ENCODE measurements at places on chromosomes 16 and 17.

DNA sequence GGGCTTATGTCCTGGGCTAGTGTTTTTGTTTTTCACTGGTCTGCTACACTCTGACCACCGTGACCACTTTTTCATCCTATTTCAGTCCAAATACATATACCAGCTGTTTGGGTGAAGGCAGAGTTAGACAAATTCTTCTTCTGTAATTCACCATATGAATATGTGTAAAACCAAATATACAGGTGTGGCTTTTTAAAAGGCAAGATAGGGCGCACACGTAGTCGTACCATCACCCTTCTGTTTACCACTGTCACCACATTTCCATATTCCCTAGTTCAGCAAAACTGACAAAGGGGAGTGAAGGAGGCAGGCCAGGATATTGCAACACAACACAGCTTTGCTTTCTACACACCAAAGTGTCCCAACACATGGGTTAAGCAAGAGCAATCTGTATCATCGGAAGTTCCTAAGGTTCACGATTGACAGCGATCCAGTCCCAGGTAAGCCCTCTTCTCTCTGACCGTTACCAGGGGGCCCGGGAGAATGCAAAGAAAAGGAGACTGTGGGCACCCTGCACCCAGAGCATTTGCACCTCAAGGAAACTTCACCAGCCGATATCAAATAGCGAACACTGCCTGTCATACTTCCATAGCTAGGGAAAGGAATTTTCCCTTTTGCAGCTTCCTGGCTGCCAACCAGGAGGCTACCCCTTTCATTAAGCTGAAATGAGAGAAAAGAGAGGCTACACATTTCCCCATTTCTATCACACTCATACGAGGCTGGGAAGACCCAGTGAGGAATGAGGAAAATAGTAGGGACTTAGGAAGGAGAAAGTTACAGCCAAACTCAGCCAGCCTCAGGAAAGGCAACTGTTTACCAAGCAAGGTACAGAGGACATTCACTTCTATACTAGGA is 23.1 kb downstream of the CREBBP start:
- no peak for DNase-seq

DNA sequence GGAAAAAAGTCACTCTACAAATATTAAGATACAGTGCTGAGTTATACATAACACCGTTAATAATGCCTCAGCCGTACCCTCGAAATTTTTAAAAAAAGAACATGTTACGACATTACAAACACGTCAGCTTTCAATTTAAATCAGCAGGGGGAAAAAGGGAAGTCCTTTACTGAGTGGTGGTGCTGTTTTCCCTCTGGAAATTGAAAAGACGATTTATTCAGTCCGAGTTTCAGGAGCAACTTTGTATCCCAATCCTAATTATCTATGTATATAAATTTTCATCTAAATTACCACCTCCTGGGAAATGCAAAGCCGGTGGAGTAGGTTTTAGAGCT is 1.3 kb downstream of the NETO2 start:
- DNase-seq: no peak

DNA sequence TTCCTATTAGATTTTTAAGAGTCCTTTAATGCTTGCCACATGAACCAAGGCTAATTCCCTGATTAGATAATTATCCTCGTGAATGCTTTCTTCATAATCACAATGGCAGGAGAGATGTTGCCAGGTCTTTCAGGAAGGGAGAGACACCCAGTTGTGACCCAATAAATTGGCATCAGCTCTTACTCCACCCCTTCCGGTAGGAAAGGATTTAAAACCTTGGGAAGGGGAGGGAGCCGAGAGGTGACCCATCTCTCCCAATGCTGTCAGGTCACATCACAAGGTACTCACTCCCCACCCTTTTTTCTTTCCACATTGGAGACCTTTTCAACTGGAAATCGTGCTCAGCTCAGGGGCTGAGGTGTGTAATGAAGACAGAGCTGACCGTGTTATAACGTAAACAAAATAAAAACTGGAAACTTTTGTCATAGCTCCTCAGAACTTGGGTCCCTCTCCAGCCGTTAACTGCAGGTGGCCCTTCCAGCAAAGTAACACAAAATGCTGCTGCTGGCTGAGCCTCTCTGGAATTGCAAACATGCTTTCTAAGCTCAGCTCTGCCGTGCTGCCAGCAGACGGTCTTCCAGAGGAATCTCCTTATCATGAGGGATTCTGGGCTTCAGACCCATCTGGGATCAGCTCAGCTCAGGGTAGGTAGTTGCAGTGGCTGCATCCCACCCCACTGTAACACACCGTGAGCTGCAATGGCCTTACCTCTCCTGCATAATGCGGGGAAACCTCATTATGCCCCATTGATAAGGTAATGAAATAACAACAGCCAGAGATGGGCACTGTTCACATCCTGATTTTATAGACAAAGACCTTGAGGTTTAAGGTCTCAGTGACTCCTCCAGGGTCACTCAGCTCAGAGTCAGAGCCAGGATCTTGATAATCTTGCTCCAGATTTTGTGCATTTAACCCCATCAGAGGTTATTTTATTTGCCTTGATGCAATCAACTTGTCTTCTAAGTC is 15.6 kb downstream of the TMEM100 start:
- DNase-seq: no peak

DNA sequence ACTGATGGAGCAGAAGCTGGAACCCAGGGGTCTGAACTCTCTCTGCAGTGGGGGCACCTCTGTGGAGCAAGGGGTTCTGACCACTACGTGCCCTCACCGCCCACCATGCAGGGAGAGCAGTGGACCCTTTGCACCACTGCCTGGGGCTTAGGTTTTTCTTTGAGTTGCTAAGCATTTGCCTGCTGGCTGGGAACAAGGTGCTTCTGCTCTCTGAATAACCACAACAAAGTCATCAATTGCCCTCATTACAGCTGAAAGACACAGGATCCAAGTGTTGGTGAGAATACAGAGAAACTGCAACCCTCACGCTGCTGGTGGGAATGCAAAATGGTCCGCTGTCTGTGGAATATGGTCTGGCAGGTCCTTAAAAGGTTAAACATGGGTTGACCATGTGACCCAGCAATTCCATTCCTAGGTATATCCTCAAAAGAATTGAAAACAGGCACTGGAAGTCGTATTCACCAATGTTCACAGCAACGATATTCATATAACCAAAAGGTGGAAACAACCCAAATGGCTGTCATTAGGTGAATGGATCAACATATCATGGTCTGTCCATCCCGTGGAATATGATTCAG is 22.8 kb downstream of the NLRC3 start:
- DNase-seq: no peak

GRCh38 chr17:62716834-62717588 is 89.5 kb downstream of the MRC2 start:
- no peak for DNase-seq

DNA sequence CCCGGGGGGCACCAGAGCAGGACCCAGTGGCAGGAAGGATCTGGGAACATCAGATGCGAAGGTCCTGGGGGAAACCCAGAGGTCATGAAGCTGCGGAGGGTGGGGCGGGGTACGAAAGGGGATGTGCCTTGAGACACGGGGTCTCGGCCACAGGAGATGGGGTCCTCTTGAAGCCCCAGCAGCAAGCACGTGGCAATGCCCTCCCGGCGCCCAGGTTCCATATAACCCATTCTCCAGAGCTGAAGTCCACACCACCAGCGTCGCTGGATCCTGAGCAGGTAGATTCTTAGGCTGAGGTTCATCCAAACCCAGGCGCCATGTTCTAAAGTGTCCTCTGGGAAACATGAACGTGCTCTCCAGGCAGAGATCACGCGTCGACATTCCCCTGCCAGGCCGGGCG is 20.9 kb downstream of the PIEZO1 start:
- no peak for DNase-seq

GRCh38 chr16:26701243-26701886 is 365.4 kb upstream of the C16orf82 start:
- DNase-seq: no peak

GRCh38 chr17:33112763-33113162 is 121.1 kb downstream of the SPACA3 start:
- DNase-seq: no peak

GRCh38 chr16:2472488-2472864 is 1.4 kb downstream of the NTN3 start:
- DNase-seq: no peak

GRCh38 chr17:48490451-48490892 is 40.3 kb downstream of the HOXB1 start:
- DNase-seq: no peak

DNA sequence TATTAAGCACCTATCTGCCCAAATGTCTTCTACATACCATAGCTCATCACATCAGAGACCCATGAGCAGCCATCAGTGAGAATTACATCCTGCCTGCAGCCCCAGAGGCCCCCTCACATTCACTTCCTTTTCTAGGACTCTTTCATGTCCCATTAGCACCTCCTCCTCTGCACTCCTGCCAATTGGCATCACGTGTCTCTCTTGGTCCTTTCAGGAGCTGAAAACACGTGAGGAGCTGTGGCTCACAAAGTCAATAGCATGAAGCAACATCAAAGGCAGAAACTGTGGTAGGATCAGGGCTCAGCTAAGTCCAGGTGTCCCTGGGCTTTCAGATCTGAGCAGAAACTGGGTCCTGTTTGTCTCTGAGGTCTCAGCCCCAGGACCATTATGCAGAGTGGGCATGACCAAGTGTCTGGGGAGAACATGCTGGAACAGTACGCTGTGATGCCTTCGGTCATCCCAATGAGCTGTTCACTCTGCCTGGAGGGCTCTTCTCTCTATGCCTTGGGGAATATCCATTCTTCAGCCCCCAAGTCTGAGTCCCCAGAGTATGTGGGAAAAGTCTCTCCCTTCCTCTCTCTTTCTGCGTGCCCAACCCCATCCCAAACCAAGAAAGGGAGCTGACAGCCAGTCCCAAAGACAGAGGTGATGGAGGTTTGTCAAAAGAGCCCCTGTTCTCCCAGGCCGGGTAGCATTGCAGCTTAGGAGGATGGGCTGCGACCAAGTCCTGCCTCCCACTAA is 457.0 kb upstream of the CDH5 start:
- DNase-seq: no peak

DNA sequence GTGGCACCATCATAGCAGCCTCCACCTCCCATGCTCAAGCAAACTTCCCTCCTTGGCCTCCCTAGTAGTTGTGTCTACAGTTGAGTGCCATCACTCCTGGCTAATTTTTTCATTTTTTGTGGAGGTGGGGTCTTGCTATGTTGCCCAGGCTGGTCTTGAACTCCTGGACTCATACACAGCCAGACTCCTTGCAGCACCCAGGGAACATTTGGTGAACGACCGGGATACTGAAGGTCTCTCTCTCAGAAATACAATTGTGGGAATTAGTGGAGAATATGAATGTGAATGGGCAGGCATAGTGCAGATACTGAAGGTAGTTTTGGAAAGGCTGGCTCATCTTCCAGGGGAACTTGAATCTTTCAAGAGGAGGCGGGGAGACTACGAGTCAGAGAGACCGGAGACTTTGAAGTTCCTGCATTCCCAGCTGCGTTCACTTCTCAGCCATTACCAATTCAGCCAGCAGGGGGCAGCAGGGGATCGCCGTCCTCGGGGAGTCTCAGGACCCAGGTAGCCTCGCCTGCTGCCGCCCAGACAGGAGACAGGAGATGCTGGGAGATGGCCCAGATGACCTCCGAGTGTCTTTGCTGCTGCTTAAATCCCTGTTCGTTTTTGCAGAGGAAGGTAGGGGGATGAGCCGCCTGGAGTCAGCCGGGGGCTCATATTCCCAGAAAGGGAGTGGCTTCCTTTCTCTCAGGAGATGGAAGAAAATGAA is 68.6 kb downstream of the HAPSTR1 start:
- DNase-seq: no peak

GRCh38 chr16:1785846-1786170 is 3.0 kb downstream of the NUBP2 start:
- DNase-seq: no peak

DNA sequence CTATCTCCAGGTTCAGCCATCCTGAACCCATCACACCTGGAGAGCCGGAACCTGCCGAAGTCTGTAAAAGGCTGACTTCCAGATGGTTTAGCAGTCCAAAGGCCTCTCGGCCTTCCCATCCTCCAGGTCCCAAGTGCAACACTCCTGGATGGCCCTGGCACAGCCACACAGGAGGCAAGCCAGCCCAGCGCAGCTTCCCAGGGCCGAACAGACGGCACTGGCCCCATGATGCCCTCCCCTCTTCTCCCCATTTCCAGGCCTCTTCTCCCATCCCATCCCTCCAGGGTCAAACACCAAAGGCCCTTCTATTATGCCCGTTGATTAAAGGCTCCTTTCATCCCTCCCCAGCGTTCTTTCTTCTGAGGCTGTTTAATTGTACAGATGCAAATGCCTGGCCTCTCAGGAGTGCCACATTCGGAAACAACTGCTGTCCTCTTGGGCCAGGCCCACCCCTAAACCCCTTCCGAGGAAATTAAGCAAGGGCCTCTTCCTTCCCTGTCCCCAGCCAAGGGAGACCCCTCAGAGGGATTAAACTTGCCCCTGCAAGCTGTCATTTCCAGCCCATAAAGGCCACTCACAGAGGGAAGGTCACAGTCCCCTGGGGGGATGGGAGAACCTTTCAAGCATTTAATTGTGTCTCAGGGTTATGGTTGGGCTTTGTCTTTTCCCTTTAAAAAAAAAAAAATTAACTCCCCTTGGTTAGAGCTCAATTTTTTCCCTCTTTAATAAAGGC is 30.8 kb downstream of the AXIN2 start:
- DNase-seq: no peak

DNA sequence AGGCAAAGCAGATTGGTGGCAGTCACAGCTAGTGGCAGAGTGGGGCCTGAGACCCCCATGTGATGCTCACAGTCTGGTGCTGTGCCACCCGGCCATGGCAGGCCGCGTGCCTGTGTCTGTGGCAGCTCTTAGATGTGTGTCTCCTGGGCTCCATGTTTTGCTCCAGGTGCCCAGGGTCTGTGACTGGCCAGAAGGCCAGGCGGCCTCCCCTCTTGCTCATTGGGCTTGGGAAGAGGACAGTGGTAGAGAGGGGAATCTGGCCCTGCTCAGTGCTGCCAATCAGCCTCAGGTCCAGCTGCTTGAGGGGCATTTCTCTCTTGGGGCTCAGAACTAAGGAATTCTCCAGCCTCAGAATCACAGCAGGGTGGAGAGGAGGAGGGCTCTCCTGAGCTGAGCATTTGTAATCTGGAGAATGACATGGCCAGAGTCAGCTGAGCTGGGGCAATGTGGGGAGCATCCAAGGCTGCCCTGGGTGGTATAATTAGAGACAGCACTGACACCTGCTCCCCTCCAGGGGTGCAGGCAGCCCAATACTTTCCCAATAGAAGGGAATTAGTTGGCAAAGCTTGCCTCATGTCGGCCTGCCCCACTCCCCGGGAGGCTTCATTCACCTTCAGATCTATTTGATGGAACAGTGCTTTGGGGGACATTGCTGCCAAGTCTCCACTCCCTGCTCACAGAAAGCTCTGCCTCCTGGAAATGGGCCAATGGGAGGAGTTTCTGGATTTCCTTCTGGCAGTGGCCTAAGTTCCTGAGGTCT is 2.7 kb upstream of the LASP1NB start:
- no peak for DNase-seq

All from AG04449 (cell line).